ENCODE measurements at places on chromosomes 3 and 15.

- no peak for DNase-seq
Measured at GRCh38 chr15:55796321-55796965, 53.5 kb upstream of the PRTG start.

DNA sequence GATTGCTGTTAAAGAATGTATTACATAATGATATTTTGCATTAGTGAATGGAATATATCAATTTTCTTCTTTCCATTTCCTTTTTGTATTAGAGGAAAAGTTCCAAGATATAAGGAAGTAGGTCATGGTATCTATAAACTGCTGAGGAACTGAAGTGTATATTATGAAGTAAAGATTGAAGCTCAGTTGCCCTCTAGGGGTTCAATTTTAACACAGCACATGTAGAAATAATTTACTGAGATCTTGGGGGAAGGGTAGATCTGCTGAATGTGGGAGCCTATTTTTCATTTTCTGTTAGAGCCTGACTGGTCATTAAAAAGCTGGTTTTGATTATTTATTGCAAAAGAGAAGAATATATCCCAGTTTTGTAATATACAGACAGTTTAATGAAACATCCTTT, 45.2 kb downstream of the CMC1 start:
- DNase-seq = no peak

GRCh38 chr15:88986949-88987590, 73.9 kb upstream of the MFGE8 start:
- DNase-seq = no peak

GRCh38 chr15:40955930-40956540, 2.8 kb downstream of the CHAC1 start:
- DNase-seq = no peak

GRCh38 chr15:49327927-49328326, 95.1 kb upstream of the FGF7 start:
- DNase-seq = no peak

DNA sequence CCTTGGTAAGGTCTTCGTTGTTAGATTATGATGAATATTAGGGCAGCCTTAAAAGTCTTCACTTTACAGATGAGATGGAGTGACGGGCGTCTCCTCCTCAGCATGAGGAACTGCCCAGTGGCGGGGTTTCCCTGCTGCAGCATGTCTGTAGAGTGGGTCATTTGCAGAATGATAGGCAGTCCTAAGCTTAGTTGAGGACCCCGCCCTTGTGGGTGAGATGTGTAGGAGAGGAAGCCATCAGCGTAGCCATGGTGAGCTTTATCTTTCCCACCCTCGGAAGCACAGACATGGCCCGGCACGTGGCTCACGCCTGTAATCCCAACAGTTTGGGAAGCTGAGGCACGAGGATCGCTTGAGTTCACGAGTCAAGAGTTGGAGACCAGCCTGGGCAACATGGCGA, 877 bp downstream of the NIT2 start:
- DNase-seq = no peak

GRCh38 chr3:173891272-173892100, 493.9 kb downstream of the NLGN1 start:
- no peak for DNase-seq

- no peak for DNase-seq
Measured at GRCh38 chr15:66773129-66773873, 71.3 kb downstream of the SMAD6 start.

GRCh38 chr3:177811112-177811511, 613.8 kb upstream of the TBL1XR1 start:
- DNase-seq = no peak

GRCh38 chr3:71153713-71154112, 429.8 kb downstream of the FOXP1 start:
- no peak for DNase-seq

- no peak for DNase-seq
Measured at GRCh38 chr3:25156626-25157025, 271.4 kb upstream of the RARB start.

GRCh38 chr3:155960060-155960459, 89.6 kb downstream of the GMPS start:
- DNase-seq = no peak

- no peak for DNase-seq
Measured at GRCh38 chr3:9861626-9862130, 17.9 kb upstream of the RPUSD3 start.
